ENCODE measurements at places on chromosomes 1 and 21.
A peak's percentile ranks its signal among the peaks of the same experiment; 100 is the strongest.

- DNase-seq, result no peak
Observed at GRCh38 chr1:118298397-118298796, 113.4 kb upstream of the SPAG17 start.

DNA sequence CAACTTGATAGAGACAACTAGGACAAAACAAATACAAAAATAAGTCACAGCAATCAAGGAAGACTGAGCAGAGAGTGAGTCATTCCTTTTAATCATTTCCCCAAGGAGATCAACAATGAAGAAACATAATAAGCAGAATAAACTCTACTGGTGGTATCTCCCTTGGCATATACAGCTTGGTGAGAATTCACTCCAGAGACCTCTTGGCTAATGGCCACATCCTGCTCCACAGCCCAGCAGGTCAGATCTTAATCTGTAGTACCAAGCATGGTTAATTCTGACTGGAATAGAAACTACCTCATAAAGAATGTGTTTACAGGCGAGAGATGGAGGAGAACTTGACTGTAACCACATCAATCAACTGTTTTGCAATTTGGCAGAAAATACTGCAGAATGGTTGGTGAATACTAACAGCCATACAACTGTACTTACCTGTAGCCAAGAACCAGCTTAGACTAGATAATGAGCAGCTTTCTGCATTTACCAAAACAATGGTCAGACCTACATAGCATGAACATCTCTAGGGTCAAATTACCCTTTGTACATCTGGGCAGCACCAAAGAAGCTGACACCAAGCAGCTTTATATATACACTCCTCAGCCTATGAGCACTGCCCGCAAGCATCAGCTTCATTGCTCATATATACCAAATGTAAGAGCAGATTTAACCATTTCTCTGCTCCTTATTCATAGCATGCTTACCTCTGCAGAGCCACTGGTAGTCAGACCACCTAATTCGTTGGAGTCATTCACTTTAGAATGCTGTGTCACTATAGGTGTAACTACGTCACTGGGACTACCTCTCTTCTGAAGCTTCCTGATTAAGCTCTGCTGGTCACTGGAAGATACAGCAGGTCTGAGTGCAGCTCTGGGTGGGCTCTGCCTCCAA is 51.0 kb downstream of the KIAA0319L start:
- DNase-seq, result peak; percentile 27

DNA sequence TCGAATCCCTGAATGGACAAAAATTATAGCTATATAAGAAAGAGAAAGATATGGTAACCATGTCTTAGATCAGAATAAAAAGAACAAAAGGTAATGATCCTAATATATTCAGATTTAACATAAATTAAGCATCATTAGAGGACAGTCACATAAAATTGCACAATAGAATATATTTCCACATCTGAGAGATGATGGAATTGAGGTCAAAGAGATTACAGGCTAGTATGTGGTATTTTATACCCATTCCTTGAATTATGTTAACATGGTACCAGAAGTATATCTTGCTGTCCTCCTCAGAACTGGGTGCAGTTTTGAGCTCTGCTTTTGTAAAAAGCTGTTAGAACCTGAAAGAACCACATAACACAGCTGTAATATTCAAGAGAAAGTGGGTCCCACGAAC is 245.6 kb upstream of the HOOK1 start:
- no peak for DNase-seq

- DNase-seq, result no peak
Observed at GRCh38 chr1:244210884-244211558, 159.9 kb downstream of the ZBTB18 start.

DNA sequence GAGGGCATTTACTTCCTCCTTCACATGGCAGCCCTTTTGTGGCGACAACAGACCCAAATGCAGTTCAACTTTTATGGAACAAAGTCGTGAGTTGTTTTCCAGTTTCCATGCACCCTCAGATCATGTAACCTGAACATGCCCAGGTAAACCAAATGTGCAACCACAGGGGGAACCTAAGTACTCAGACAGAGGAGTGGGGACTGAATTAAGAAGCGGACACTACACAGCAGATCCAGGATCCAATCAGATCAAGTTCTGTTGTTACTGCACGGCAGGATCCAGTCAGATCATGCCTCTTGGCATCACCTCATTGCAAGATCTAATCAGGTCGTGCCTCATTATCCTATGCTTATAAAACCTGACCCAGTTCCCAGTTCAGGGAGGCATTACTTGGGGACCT is 115.7 kb downstream of the MATN1 start:
- no peak for DNase-seq

All from activated T-helper 1 cell treated with anti-CD3 and anti-CD28 coated beads, Interleukin-2, amount 50 U/mL, for 16 hours (primary cell).